BE2C (cell line): ENCODE measurements at places on chromosomes 2 and 18.

GRCh38 chr2:149099298-149099697 lies 60.8 kb downstream of the LYPD6B start:
- DNase-seq = no peak

DNA sequence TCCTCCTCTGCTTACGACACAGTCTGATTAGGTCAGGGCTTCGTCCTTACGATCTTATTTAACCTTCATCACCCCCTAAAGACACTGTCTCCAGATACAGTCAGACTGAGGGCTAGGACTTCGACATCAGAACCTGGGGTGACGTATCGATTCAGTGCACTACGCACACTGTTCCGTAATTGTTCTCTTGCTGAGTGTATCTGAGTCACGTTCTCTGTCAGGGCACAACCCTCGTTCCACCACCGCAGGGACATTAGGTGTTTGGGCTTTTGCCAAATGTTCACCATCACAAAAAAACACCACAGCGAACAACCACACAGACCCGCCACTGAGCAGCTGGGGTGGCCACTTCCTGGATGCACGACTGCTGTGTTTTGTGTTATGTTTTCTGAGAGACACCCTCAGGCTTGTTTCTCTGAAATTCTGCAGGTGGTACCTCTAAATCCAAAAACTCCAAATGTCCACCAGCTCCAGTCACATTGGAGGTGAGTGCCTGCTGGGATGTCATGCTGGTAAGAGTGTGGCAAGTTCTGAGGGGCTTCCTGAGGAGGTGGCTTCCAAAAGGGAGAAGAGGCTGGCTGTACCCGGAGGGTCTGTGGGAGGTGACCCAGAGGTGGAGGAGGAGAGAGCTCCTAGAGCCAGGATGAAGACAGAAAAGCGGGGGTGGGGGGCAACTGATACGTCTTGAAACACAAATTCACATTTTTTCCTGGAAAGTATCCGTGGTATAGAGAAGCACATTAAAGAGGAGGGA lies 66.6 kb downstream of the ADNP2 start:
- no peak for DNase-seq

GRCh38 chr2:20330192-20330591 lies 20.5 kb downstream of the PUM2 start:
- no peak for DNase-seq

DNA sequence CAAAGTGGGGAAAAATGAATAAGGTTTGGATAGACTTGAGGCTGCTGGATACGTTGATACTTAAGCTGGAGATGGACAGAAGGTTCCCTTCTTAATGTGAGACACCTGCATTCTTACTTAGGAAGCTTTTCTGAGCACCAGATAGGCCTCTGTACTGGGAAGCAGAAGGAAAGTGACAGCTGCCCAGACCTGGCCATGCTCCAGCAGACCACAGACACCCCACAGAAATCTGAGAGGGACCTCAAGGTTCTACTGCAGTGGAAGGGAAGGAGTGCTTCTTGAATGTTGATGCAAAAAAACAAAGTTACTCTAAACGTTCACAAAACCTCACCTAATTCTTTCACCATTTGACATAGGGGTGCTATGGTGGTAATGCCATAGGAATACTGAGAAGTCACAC lies 642.1 kb upstream of the ID2 start:
- DNase-seq = no peak

DNA sequence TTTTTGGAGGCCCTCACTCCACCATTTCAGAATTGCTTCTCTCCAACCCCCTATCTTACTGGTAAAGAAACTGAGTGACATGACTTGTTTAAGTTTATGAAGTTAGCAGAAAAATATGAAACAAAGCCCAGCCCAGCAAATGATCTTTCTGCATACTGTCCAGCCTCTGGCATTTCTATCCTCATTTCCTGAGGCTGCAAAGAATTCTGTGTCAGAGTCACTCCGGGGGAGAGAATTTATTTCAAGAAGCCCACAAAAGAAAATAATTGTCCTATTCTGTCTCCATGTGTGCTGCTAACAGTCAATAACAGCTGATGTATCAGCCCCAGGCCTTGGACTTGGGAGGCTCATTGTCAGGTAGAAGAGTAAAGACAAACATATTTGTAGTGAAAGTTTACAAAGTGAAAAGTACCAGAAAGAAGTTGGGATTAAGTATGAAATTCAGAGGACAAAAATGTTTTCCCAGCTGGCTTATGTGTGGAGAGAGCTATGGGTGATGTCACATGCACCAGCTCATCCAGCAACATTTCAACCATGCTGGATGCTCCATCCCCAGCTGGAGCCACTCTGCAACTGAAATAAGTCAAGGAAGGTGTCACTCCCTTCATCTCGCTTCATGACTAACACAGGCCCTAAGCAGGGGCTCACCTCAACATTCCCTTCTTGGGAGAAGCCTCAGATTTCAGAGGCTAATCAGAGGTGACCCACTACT lies 42.3 kb downstream of the TRABD2A start:
- no peak for DNase-seq

DNA sequence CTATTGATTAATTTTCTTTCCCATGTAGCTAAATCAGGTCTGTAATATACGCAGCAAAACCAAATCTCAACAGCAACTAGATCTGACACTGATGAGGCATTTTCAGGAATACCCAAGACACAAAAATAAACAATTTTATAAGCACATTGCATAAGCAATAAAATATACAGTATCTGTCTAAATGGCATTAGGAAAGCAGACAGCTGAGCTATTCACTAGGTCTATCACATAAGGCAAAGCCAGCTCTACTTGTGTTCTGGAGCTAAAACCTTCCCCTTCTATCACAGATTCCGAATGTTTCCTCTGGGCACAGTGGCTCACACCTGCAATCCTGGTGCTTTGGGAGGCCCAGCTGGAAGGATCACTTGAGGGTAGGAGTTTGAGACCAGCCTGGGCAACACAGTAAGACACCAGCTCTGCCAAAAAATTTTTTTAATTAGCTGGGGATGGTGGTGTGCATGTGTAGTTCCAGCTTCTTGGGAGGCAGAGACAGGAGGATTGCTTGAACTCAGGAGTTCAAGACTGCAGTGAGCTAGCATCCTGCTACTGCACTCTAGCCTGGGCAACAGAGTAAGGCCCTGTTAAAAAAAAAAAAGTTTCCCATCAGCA lies 21.1 kb downstream of the PTPN2 start:
- DNase-seq = no peak

- no peak for DNase-seq
Measured at GRCh38 chr2:51028829-51029228, 3.1 kb downstream of the NRXN1 start.

GRCh38 chr2:10345813-10346212 lies 43.1 kb downstream of the HPCAL1 start:
- DNase-seq = no peak

GRCh38 chr2:8677646-8678592 lies 3.9 kb upstream of the ID2 start:
- DNase-seq = peak; percentile 77

- DNase-seq = no peak
Measured at GRCh38 chr2:6074089-6074643, 382.0 kb downstream of the SOX11 start.

DNA sequence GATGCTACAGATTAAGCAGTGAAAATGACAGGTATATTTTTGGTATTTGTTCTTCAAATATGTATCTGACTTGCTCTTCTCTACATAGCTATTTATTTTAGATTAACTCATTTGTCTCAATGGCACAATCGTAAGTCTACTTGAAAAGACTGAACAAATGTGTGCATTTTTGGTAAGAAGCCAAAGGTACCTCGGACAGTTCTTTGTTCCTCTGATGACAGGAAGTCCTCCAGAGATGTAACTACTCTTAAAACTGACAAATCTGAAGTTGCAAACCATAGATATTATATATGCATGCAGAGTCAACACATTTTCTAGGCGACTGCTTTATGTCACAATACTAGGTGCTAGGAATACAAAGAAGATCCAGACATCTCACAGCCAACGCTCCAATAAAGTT lies 36.7 kb downstream of the NDUFAF7 start:
- DNase-seq = no peak

DNA sequence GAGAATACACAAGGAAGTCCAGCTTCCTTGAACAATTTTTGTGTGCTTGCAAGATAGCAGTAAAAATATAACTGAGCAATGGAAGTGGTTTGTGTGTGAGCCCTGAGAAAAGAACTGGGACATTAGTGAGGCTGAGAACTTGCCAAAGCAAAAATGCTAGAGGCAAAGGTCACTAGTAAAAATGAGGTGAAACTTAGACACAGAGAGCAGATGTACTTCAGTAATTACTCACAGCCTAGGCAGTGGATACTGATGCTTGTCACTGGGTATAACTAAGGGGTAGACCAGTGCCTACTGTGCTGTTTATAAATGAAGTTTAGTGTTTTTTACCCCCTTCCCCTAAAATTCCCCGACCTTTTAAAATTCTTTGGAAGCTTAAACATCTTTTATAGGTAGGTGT lies 450.1 kb downstream of the LPIN1 start:
- no peak for DNase-seq

DNA sequence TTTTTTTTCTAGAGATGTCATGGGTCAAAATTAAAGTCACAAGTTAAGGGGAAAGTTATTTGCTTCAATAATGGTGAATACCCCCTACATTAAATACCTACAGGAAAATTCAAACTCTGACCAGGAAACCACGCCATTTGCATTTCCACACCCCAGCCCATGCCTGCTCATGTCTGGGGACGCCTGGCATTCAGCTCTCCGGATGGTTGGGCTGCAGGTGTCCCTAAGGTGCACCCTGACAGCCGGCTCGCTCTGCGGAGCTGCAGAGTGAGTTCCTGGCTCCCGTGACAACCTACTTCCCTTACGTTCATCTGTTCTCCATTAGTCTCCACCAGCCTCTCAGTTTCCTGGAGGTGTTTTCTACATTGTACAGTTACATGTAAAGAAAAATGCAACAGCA lies 122.7 kb upstream of the RIOK3 start:
- no peak for DNase-seq

DNA sequence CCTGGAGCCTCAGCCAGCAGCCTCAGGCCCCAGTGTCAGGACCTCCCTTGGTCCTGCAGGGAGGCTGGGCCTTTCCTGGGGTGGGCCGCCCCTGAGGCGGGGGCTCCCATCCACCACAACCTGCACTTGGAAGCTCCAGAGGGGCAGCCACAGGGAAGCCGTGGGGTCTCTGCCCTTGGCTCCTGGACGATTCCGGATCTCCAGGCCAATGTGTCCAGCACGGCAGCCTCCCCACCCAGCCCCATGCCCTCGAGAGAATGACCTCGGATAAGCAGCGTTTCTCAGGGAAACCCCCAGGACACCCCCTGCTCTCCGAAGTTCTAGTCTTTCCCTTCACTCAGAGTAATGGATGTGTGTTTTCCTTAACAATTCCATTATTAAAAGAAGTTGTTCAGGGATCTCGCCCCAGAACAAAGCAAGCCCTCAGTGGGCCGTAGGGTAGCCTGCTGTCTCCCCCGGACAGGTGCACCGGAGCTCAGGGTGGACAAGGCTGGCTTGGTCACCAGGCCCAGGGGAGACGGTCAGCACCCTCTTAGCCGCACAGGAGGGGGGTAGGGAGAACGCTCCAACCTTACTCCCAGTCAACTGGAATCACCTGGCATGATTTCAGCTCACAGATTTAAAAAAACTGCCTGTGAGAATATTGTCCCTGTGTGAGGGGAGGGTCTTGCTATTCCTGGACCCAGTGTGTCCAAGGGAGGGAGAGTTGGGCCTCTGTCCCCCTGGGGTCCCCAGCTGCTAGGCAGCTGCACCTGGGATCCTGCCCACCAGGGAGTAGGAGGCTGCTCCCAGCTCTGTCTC lies 72.2 kb upstream of the OTOS start:
- no peak for DNase-seq

GRCh38 chr2:9752441-9753275 lies 90.6 kb upstream of the TAF1B start:
- DNase-seq = no peak

DNA sequence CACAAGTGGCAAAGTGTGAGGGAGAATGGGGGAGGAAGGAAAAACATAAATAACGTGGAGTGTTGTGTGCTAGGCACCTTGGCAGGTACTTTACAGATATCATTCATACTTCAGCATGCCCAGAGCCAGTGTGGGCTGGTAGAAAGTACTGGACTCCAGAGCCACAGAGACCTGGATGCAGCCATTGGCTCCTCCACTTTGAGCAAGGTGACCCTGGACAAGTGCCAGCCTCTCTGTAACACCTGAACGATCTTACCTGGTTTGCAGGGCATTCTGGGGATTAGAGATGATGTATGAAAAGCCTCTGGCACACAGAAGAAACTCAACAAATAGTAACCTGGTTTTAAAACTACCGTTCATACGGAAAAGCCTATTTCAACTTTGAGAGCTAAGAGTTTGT lies 6.3 kb downstream of the LOXHD1 start:
- DNase-seq = no peak

DNA sequence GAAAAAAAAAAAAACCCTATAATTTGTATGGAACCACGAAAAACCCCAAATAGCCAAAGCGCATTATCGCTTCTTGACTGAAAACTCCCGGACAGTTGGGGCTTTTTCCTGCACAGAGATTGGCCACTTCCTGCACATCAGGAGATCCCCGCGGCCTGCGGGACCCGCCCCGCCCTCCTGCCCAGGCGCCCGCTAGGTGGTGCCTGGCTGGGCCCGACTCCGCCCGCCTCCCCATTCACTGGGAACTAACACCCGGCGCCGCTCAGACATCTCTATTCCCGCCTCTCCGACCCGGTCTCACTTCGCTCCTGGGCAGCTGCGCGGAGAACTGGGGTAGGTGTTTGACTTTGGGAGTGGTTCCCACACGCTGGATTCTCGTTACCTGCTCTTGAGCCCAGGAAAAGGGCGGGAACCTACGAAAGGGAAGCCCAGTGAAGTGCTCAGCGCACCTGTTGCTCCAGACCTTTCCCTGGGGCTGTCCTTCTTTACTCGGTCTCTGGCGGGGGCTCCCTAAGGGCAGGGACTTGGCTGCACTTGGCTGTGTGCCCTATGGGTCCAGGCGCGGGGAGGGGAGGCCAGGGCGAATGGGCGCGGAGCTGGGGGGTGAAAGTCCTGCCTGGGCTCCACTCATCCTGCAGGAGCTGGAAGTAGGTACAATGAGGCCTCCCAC lies at the start of gene HMSD:
Gene HMSD (plus strand): TSS at position 234 of the 670 bp plus-strand sequence. CDS start 4,155 bp downstream, outside the sequence.
- DNase-seq = peak; percentile 55

GRCh38 chr2:28709101-28709500 lies 42.5 kb upstream of the PPP1CB start:
- DNase-seq = no peak

DNA sequence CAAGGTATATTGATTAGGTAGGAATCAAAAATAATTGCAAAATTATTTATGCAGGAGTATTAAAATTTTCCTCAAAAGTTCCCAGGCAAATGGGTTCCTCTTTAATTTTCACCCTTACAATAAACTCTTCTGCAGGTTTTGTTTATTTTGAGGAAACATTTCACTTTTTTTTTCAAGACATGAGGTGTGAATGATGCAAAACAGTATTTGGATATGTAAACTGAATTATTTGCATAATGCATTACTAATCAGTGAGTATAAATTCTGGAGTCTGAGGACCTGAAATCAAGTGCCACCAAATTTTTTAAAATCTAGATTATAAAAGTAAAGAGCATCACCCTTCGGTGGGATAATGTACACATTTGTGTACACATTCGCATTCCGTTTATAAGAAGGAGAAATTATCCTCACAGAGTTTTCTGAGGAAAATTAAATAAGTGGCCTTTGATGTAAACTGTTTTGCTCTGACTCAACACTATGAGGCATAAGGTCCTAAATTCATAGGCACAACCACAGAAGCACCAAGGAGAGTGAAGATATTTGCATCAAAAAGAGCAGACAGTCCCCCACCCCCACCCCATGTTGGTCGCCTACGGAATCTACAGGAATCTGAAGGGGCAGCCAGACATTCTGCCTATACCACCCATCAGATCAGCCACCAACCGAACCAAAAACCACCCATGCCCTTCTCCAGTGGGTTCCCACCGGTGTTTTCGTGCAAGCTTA lies 33.1 kb downstream of the BCL11A start:
- DNase-seq = no peak
